Panc1 (cell line): ENCODE measurements at places on chromosomes 6 and 20.

GRCh38 chr20:63900413-63900812 is 5.5 kb downstream of the DNAJC5 start:
- no peak for DNase-seq

GRCh38 chr6:48701572-48701971 is 590.6 kb upstream of the PTCHD4 start:
- DNase-seq, result no peak

DNA sequence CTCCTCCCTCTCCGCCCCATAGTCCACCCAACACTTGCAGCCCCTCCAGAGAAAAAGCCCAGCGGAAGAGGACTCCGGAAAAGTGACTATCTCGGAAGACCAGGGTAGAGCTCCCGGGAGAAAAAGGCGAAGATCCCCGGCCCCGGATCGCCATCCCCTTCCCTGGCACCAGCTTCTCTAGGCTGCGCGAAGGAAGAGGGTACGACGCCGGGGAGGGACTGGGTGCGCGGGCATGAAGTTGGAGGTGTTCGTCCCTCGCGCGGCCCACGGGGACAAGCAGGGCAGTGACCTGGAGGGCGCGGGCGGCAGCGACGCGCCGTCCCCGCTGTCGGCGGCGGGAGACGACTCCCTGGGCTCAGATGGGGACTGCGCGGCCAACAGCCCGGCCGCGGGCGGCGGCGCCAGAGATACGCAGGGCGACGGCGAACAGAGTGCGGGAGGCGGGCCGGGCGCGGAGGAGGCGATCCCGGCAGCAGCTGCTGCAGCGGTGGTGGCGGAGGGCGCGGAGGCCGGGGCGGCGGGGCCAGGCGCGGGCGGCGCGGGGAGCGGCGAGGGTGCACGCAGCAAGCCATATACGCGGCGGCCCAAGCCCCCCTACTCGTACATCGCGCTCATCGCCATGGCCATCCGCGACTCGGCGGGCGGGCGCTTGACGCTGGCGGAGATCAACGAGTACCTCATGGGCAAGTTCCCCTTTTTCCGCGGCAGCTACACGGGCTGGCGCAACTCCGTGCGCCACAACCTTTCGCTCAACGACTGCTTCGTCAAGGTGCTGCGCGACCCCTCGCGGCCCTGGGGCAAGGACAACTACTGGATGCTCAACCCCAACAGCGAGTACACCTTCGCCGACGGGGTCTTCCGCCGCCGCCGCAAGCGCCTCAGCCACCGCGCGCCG is 822 bp downstream of the FOXQ1 start:
- no peak for DNase-seq

DNA sequence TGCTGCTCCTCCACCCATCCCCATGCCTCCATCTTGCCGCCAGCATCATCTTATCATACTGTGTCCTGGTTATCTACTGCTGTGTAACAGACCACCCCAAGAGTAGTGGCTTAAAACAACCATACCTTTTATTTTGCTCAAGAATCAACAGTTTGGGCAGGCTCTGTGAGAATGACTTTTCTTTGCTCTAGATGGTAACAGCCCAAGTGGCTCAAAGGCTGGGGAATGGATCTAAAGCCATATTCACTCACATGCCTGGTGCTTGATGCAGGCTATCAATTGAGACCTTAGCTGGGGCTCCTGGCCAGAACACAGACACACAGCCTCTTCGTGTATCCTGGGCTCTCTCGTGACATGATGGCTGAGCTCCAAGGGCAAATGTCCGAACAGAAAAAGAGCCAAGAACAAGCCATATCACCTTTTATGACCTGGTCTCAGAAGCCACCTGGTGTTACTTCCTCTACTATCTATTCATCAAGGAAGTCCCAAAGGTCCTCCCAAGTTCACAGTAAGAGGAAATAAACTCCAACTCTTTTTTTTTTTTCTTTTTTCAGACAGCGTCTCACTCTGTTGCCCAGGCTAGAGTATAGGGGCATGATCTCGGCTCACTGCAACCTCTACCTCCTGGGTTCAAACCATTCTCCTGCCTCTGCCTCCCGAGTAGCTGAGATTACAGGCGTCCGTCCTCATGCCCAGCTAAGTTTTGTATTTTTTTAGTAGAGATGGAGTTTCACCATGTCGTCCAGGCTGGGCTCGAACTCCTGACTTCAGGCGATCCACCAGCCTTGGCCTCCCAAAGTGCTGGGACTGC is 159.3 kb upstream of the JARID2 start:
- DNase-seq, result no peak

DNA sequence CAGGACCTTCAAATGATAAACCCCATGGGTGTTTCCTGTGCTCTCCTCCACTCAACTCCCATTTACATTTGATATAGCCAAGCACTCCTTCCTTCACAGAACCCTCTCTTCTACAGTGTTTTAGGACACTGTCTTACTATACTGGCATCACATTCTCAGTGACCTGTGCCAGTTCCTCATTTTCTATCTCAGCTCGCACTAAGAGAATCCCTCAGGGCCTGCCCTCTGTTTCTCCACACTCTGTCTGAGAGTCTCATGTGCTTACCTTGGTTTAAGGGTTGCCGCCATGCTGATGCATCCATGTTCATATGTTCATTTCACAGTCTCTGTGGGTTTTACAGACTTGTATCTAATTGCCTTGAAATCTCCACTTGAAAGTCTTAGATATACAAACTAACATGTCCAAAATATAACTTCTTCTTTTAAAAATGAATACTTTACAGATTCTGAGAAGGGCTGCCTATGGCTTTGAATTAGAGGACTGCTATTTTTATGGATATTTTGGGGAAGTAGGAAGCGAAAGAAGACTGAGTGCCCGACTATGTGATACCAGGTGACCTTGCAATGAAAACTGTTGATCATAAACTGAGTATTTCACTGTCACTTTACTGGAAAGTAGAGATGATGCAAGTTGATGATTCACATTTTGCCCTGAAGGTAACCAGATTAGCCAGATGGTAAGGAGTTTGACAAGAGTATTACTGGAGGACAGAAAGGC is 153.1 kb upstream of the SIM1 start:
- no peak for DNase-seq

GRCh38 chr20:36775826-36776225 is 2.3 kb upstream of the DSN1 start:
- DNase-seq, result no peak

- no peak for DNase-seq
Observed at GRCh38 chr20:50221501-50222308, 31.1 kb downstream of the CEBPB start.

GRCh38 chr6:160132776-160133338 is 11.2 kb downstream of the SLC22A1 start:
- no peak for DNase-seq

- no peak for DNase-seq
Observed at GRCh38 chr6:43812850-43813578, 43.0 kb downstream of the VEGFA start.

GRCh38 chr6:137222381-137222780 is 3.2 kb upstream of the IFNGR1 start:
- no peak for DNase-seq

- no peak for DNase-seq
Observed at GRCh38 chr6:41630946-41631345, 7.3 kb upstream of the MDFI start.

- DNase-seq, result no peak
Observed at GRCh38 chr6:109000289-109000688, 94.4 kb downstream of the SESN1 start.

DNA sequence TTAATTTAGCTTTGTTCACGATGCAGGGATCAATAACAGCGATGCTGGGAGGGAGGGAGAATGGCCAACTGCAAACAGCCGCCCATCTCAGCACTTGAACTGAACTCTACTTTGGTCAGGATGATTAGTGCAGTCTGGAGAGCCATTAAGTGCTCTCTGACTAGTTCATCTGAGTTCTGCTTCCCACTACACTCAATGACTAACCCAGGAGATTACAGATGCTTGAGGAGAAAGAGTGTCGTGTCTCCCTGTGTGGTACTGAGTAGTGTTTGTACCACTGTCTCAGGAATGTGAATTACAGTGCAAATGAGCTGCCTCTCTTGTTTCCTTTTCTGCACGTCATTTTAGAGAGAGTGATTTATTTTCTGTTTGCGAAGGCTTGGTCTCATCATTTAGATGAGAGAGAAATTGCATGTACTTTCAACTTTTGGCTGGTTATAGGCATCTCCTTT is 23.5 kb downstream of the CARMIL1 start:
- DNase-seq, result no peak

- DNase-seq, result no peak
Observed at GRCh38 chr6:43461936-43462335, 6.6 kb upstream of the DLK2 start.

- no peak for DNase-seq
Observed at GRCh38 chr6:34150766-34151165, 4.9 kb upstream of the GRM4 start.

DNA sequence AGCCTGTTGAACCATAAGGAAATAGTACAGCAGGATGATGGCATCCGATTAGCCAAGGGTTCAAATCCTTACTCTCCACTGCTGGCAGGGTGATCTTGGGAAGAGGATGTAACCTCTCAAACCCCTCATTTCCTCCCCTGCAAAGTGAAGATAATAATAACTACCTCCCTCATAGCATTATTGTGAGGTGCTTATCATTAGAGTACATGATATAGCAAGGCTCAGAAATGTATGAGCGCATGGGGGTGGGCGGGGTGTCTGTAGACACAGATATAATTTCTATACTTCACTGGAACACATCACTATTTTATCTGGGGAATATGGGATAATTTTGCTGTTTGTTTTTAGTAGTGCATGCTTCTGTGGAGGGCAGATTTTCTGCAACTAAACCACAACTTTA is 89.8 kb upstream of the LAMP5 start:
- DNase-seq, result no peak

- DNase-seq, result no peak
Observed at GRCh38 chr20:32128167-32128566, 18.7 kb downstream of the TM9SF4 start.

DNA sequence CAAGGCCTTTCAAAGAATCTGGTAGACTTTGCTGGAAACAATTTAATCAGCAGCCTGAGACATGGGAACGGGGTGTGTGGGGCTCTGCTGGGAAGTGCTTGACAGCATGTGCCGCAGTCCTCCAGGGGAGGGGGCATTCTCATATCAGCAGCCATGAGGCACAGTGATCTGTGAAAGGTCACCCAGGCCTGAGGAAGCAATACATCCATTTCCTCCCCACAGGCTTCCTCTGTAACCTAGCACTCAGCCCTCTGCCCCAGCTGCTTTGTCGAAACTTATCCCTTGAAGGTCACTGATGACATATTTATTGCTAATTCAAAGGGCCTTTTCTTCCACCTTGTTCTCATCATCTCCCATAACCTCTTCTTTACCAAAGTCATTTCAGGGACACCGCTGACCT is 103.3 kb downstream of the TNFAIP3 start:
- no peak for DNase-seq

DNA sequence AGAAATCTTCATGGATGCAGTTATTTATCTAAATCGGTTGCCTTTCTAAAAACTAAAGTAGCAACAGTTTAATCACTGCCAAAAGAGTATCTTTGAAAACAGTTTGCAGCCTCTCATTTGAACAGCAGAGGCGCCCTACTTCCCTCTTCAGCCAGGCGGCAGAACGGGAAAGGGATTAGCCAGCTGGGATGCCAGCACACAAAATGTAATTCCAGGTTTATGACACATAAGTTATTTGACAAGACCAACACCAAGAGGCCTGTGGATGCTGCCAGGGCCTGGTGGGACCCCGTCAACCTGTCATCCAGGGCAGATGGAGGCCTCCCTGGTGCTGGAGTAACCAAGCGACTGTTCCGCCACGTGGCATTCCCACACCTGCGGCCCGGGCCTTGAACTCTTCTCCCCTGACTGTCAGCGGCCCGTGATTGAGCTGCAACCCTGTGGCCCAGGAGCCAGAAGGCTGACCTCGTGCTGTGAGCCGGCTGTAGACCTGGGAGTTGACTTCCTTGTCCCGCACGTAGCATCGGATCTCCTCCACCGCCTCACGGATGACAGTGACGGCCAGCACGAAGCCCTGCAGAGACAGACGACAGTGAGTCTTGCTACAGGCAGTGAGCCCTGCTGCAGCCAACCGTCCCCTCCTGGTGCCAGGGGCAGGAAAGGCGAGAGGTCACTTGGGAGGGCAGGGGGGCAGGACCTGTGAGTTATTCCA is 55.5 kb downstream of the ATP9A start:
- DNase-seq, result no peak

GRCh38 chr6:85157311-85157710 is 292.6 kb upstream of the NT5E start:
- DNase-seq, result no peak

DNA sequence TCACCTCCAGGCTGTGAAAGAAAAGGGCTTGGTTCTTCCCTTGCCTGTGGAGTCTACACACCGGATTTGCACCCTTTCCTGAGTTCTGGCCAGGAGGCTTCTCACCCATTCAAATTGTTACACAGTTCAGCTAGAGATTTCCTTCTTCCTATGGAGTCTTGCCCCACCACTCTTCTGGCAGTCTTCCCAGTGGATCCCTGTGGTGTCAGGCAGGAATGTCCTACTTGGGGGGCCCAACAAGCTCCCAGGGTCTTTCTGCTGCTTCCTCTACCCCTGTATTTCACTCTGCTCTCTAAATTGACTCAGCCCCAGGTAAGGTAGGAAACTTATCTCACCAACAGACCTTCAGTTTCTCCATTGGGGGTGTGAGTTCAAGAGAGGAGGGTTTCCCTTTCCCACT is 14.0 kb upstream of the CST9L start:
- DNase-seq, result no peak

DNA sequence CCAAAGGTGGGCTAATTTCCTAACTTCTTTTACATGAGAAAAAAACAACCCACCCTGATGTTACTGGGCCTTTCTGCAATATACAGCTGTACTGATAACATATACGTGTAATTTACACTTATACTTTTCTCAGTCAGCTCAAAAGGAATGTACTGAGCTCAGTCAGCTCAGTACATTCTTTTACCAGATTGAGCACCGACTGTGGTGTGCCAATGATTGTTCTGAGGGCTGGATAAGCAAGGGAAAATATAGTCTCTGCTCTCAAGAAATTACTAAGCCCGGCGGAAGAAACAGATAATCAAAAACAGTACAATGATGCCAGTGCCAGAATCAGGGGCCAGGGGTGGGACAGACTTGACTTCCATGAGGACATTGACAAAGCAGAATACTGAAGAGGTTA is 10.0 kb upstream of the BLOC1S5 start:
- DNase-seq, result no peak

- no peak for DNase-seq
Observed at GRCh38 chr6:57283911-57284455, 33.4 kb upstream of the PRIM2 start.

GRCh38 chr20:11170025-11170424 is 496.2 kb upstream of the JAG1 start:
- DNase-seq, result no peak

DNA sequence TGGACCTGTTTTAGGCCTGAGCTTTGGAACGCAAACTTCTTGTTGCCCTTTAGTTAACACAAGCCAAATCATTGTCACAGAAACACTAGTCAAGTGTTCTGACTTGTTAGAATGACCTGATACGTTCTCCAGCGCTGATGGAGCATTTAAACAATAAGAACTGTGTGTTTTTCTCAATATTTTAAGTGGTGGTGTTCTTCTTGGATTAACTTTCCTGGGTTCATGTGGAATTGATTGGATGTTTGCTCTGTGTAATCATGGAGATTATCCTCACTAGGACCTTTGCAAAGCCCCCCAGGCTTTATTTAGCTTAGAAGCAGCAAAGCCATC is 1.6 kb downstream of the LRRC1 start:
- DNase-seq, result no peak
